Kidney capillary endothelial cell (primary cell): ENCODE measurements at places on chromosomes 1 and 21.

DNA sequence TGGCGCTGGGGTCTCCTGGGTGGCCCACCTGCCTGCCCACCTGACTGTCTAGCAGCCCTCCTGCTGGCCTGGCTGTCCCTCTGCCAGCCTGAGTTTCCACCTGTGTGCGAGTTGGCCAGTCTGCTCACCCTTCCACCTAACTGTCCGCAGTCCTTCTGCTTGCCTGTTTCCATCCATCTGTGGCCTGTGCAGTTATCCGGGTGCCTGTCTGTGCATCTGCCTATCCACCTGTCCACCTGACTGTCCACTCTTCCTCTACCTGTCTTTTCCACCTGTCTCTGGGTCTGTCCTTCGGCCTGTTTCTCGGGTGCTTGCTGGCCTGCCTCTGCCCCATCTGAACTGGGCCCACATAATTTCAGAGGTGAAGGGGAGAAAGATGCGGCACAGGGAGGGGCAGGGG lies 1.9 kb downstream of the KCNQ4 start:
- DNase-seq = no peak

GRCh38 chr1:84996846-84997666 lies at the start of gene MCOLN2:
Gene MCOLN2, minus strand, starts transcription at chr1:84997113. Its CDS starts 241 bp downstream, at chr1:84996872.
- DNase-seq = no peak

DNA sequence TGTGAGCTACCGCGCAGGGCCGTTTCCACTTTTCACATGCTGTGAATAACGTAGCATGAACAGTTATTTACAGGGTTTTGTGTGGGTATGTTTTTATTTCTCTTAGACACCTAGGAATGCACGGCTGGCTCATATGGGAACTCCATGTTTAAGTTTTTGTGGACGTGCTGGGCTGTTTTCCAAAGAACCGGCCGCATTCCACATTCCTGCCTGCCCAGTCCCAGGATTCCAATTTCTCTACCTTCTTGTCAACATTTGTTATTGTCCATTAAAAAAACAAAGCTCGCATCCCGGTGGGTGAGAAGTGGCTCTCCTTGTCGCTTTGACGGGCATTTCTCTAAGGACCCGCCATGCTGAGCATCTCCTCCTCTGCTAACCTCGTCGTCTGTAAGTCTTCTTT lies 47.1 kb upstream of the LRRC3 start:
- no peak for DNase-seq

GRCh38 chr1:116871779-116872146 lies 38.0 kb upstream of the PTGFRN start:
- no peak for DNase-seq

- no peak for DNase-seq
Measured at GRCh38 chr1:22751124-22751531, 40.5 kb downstream of the EPHB2 start.

DNA sequence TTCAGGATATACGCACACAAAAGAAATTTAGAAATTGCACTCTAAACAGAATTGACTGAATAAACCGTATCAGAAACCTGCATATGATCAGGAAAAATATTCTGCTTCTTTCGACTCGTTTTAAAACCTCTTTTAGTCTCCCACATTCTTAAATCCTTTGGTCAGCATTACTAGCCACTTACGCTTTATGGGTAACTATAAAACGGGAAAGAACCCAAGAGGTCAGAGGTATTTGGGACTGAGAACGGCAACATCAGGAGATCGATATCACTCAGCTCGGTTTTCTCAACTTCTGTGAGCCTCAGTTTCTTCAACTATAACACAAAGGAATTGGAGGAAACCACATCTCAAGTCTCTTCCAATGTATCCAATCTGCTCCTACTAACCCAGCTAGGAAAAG lies 36.4 kb upstream of the ANGPTL7 start:
- no peak for DNase-seq

GRCh38 chr1:33366762-33367484 lies 46.0 kb upstream of the A3GALT2 start:
- DNase-seq = no peak

DNA sequence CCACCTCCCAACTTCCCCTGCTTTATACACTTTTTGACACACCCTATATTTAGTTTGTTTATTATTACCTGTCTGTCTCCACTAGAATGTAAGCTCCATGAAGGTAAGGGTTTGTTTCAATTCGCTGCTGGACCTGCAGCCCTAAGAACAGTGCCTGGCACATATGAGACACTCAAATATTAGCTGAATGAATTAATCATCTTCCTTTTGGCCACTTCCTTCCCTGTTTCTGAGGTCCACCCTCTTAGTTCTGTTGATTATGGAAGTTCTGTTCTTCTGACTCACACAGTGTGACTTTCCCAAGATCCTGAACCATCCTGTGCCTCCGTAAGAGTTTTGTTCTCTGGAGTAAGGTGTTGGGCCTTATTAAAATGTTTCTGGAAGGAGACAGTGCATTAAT lies 40.4 kb upstream of the GJA5 start:
- DNase-seq = peak; percentile 38

GRCh38 chr1:18217398-18218043 lies 109.9 kb downstream of the IGSF21 start:
- DNase-seq = no peak

GRCh38 chr1:192491804-192492554 lies 83.6 kb upstream of the RGS1 start:
- no peak for DNase-seq

DNA sequence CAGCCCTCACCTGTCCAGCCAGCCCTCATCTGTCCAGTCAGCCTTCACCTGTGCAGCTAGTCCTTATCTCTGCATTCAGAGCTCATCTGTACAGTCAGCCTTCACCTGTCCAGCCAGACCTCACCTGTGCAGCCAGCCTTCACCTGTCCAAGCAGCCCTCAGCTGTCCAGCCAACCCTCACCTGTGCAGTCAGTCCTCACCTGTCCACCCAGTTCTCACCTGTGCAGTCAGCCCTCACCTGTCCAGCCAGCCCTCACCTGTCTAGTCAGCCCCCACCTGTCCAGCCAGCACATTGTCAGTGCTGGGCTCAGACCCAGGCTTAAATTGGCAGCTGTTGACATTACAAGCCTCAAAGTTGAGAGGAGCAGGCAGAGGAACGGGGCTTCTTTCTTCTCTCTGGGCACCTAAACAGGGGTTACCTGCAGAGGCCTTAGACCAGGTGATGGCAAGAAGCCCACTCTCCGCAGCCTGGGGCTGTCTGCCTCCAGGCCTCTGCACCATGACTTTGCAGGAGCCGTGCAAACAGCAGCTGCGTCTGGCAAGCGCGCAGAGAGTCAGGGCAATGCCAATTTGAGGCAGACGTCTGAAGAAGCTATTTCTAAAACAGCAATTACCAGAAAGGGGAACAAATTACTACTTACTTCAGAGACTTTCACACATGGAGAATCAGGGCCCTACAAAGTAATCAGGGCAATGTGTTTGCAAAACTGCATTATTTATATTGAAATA lies 506.1 kb downstream of the NPHP4 start:
- DNase-seq = no peak

DNA sequence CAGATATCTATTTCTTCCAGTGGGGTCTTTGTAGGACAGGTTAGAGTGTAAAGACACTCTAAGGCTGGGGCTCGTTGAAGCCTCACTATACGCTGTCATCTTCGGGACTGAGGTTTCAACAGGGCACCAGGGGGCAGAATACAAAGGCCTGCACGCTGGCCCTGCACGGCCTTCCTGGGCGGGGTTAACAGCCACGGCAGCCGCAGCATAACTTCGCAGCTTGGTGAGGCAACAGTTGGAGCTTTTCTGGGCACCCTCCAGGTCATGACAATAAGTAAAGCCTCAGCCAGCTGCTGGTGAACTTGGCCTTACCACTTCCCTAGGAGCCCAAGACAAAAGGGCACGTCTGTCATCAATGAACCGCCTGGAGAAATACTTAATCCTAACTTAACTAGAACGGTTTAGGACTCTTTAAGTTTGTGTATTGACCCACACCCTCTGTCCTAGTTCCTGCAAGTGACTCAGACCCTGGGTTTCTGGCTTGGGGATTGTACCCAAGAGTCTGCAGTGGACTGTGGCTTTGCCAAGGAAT lies 2.3 kb upstream of the RUNX1 start:
- peak; percentile 83 for DNase-seq

DNA sequence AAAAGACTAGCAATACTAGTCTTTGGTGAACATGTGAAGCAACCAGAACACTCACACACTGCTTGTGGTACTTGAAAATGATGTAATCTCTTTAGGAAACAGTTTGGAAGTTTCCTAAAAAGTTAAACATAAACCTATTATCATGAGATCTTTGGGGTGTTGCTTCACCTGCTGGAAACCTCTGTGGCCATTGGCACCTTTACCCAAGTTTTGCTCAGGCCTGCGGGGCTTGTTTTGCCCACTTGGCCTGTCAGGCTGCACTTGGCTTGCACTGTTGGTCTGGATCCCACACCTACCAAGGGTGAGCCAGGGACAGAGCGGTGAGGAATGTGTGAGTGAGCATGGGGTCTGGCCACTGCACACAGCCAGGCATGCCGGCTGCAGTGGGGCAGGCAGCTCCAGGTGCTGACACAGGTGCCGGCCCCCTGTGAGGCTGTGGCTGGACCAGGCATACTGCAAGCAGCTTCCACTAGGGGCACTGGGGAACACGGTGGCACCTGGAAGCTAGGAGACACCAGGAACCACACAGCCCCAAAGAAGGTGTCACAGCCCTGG lies 14.4 kb upstream of the FNBP1L start:
- no peak for DNase-seq
